ENCODE measurements at places on chromosomes 12 and 14.

- DNase-seq = no peak
Measured at GRCh38 chr14:91484186-91484585, 25.9 kb downstream of the PPP4R3A start.

GRCh38 chr12:81558031-81558430, 201.1 kb downstream of the PPFIA2 start:
- peak; percentile 31 for DNase-seq

DNA sequence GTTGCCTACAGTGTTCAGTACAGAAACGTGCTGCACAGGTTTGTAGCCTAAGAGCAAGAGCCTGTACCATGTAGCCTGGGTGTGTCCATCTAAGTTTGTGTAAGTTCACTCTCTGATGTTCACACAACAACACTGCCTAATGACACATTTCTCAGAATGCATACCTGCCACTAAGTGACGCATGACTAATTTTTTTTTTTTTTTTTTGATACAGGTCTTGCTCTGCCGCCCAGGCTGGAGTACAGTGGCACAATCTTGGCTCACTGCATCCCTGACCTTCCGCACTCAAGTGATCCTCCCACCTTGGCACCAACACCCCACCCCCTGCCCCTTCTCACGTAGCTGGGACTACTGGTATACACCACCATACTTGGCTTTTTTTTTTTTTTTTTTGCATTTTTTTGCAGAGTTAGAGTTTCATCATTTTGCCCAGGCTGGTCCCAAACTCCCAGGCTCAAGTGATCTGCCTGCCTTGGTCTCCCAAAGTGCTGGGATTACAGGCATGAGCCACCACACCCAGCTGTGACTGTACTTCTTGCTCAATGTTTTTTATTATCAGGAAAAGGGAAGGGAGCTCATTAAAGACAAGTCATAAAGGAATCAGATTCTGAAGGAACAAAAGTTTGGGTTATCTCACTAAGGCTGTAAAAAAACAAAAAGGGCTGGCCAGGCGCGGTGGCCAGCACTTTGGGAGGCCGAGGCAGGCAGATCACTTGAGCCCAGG, 10.0 kb upstream of the CDC42BPB start:
- no peak for DNase-seq

- DNase-seq = no peak
Measured at GRCh38 chr14:36755756-36756155, 94.1 kb downstream of the PAX9 start.

DNA sequence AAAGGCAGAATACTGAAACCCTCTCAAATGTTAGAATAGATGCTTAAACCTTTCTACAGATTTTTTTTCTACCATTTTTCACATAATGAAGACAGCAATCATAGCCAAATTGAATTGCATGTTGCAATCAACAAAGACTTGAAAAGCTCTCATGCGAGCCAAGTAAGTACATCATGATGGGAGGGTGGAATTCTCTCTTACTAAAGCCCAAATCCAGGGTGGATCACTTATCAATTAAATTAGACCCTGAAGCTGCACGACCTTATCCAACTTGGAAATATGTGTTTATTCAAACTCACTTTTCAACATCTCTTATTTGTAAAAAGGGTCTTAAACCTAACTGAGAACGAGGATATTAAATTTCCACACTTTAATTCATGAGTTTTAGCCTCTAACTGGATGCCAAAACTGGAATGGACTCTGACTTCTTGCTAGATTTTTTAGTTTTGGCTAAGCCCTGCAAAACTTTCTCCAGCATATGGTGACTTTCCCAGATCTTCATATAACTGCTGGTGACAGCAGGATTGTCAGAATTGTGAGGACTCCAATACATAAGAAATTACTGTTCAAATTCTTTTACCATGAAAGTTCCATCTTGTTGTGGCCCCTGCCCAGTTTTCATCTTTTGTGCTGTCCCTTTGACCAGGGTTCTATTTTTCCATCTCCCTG, 53.6 kb downstream of the HECTD4 start:
- no peak for DNase-seq

- no peak for DNase-seq
Measured at GRCh38 chr12:8584004-8584403, 28.7 kb downstream of the AICDA start.

- DNase-seq = no peak
Measured at GRCh38 chr12:48118284-48118871, 786 bp upstream of the PFKM start.

- DNase-seq = peak; percentile 87
Measured at GRCh38 chr12:15928346-15928745, 17.2 kb downstream of the DERA start.
